ENCODE measurements at places on chromosomes 7 and 10.

DNA sequence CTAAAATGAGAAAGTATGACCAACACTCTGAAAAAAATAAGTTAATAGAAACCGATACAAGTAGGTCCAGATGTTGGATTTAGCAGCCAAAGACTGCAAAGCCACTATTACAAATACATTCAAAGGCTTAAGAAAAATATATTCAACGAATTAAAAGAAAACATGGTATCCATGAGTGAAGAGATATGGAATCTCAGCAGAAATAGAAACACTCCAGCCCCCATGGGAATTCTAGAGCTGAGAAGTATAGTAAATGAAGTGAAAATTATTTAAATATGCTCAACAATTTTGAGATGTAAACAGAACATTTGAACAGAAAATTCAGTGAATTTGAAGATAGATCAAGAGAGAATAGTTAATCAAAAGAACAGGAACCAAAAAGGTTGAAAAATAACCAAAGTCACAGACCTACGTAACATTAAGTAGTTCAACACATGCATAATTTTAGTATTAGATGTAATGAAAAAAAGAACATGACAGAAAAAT, 72.0 kb upstream of the WIPF3 start:
- DNase-seq: no peak

GRCh38 chr10:126701526-126701925, 31.0 kb upstream of the C10orf90 start:
- no peak for DNase-seq

DNA sequence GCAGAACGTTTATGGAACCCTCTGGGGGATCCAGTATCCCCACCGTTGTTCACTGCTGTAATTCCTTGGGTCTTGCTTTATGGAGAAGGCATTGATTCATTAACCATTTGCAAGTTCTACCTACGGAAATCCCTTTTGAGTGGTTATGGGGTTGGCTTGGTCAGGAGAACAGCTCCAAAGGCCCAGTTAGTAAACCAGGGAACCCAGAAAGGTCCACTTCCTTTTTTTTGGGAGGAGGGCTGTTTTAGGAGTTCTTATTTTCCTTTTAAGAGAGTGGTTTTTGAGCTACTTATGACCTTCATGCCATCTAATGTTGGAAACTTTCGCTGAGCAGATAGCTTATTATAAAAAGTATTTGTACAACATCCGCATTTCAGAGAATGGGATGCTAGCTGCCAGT, 1.3 kb downstream of the POR start:
- no peak for DNase-seq

GRCh38 chr7:105690325-105690945, 109.1 kb upstream of the EFCAB10 start:
- no peak for DNase-seq

DNA sequence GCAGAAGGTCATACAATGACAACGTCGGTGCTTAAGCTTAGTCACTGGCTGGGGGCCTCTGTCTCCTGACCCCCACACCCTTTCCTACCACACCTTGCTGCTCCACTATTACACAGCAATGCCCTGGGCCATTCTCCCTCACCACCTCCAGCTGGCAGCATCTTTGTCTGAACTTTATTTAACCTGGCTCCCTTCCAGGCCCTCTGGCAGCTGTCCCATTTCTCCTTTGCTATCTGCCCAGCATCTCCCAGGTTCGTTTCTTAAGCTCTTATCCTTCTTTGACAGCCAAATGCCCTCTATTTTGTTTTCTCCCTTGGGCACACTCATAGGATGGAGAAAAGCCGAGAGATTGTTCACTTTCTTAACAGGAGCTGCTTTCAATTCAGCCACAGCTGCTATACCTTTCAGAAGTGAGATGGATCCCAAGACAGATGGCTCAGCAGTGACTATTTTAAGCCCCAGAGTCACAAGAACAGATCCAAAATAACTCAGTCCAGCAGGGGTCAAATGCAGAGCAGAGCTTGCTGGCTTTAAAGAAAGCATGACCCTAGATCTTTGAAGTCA, 1277.1 kb upstream of the AUTS2 start:
- DNase-seq: no peak

- peak; percentile 44 for DNase-seq
These were observed 15.6 kb downstream of the ATG9B start for GRCh38 chr7:151008511-151009323.

GRCh38 chr10:56912043-56912442, 551.0 kb upstream of the ZWINT start:
- no peak for DNase-seq

DNA sequence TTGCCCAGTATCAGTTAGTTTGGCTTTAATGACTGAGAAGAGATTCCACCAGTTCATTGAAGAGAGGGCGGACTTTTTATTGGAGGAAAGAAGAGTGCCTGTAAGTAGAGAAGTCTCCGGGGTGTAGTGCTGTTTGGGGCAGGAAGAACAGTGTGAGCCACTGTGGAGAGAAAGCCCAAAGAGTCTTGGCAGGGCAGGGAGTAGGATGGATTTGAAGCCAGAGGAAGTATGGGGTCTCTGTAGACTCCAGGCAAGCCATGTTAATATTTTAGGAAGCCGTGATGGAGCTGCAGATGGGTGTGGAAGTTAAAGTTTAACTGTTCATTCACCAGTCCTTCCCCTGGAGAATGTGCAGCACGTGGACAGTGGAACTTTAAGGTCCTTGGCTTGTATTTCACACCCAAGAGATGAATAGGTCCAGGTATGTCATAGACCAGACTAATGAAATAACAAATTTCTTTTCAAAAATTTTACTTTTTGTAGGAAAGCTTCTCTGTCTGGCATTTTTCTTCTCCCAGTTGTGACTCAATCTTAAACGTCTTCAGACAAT, 54.1 kb downstream of the TCF7L2 start:
- DNase-seq: no peak

DNA sequence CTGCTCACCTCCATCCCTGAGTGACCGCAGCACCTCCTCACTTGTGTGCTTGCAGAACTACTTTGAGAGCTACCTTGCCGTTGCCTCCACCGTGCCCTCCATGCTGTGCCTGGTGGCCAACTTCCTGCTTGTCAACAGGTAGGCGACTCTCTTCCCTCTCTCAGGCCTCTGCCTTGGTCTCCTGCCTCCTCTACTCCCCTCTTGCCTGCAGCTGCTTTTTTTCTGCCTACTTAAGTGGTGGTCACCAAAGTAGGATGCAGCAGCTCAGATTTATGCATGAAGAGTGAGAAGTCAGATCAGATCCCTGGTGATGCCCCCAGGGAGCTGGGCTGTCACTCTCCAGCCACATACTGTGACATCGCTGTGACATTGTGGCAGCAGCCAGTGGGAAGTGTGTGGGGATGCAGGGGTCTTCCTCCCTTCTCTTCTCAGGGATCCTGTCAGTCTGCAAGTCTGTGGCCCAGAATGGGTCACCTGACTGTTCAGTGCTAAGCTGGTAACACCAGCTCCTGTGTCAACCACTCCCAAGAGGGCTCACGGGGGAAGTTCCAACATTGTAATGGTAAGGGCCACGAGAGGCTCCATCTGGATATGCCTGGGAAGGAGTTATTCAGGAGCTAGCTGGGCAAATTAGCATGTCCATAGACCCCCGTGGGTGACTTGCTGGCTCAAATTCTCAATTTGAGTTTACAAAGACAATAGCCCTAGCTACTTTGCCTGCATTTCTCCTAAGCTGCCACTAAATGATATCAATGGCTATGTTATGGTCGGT, 25.3 kb downstream of the SLC29A3 start:
- DNase-seq: no peak

- DNase-seq: no peak
These were observed 137.7 kb downstream of the PRPF18 start for GRCh38 chr10:13724484-13724883.

- no peak for DNase-seq
These were observed 15.8 kb downstream of the PODXL start for GRCh38 chr7:131540491-131541162.

DNA sequence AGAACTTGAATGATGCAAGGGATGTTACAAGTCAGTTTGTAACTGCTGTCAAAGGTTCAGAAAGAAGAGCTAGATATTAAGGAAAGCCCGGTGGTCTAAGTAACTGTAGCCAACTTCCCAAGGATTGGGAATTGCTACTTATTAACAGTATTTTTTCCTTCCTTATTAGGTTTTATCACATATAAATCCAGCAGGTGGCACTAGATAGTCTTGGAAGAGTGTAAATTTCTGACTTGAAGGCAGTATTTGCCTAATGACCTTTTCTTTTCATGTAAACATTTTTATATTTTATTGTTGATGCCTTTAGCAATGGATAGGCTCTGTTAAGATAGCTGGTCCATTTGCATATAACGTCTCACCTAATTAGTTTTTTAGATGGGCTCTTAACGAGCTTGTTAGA, 51.2 kb downstream of the ANLN start:
- DNase-seq: no peak

Data from omental fat pad (tissue), 4 donors.